ENCODE measurements at places on chromosomes 6 and 20.

DNA sequence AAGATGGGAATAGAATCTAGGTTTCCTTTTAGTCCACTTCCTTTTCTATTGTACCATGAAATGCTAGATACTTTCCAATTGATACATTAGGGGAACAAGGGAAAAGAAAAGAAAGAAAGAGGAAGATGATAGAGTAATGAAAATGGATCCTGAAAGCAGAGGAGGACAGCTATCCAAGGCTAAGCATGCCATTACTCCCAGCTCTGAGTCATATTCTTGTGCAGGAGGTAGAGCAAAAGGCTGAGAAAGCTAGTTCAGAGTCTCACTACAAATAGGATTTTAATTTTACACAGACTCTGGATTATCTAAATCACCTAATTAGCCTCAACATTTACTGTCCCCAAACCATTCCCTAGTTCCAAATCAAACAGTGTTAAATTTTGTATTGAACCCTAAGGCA, 23.6 kb downstream of the RWDD2A start:
- DNase-seq, result no peak

DNA sequence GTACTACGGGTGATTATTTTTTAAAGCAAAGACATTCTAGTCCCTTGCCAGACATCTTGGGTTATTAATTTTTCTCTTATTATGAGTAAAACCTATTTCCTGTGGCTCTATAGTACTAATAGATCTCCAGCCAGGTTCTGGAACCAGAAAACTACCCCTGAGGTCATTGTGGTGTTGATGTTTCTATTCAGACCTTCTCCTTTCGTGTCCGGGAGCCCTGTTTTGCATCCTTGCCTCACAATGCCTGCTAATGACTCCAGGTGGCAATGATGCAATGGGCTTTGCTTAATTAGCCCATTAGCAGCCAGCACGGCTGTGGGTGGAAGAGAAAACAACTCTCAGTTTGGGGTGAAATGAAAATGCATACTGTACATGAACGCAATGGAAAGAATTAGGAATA, 62.9 kb upstream of the ARG1 start:
- DNase-seq, result no peak

DNA sequence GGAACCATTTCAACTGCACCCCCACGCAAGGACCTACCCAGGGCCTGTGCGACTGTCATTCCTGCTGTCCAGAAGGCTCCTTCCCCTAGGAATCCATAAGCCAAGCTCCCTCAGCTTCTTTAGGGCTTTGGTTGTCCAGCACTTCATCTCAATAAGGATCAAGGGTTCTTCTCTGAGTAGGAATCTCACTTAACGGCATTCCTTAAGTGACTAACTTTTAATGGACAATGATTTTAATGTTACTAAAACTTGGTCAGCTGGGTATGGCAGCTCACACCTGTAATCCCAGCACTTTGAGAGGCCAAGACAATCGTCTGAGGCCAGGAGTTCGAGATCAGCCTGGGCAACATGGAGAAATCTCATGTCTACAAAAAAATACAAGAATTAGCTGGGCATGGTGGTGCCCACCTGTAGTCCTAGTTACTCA, 13.4 kb downstream of the UBE2V1 start:
- DNase-seq, result no peak

- peak; percentile 100 for DNase-seq
These were observed at the start of gene CCN2 for GRCh38 chr6:131950767-131951575. Gene CCN2, minus strand, starts transcription at chr6:131951372. Its CDS starts 200 bp downstream, at chr6:131951172.

- peak; percentile 27 for DNase-seq
These were observed 25.8 kb upstream of the CCN6 start for GRCh38 chr6:112027942-112028674.
